8988T (cell line): ENCODE measurements at places on chromosomes 16 and 17.

GRCh38 chr16:5315914-5316313 lies 218.3 kb upstream of the EEF2KMT start:
- no peak for DNase-seq

DNA sequence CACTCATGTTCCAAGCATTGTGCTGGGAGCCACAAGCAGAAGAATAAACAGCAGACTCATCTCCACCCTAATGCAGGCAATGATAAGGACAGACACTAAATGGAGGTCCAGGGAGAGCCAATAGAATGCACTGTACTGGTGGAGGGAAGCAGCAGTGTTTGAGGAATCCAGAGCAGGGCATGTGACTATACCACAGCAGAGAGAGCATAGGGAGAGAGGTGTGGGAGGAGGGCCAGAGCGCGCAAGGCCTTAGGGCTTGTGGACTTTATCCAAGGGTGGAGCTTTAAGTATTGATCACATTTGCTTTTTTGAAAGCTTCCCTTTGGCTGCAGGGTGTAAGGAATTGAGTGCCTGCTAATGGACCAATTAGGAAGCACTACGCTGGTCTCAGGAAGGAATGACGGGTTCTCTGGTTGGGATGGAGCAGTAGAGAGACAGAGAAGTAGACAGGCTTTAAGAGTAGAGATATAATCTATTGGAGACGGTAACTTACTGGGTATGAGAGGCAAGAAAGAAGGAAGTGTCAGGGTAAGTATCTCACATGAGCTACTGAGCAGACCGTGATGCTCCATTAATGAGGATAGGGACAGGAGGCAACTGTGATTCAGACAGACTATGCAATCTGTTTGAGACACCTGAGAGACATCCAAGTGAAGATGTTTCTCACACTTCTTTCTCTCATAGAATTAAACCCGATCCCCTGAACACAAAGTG lies 82.2 kb downstream of the MYO1D start:
- no peak for DNase-seq

GRCh38 chr17:45322168-45322567 lies 5.3 kb upstream of the MAP3K14 start:
- no peak for DNase-seq

DNA sequence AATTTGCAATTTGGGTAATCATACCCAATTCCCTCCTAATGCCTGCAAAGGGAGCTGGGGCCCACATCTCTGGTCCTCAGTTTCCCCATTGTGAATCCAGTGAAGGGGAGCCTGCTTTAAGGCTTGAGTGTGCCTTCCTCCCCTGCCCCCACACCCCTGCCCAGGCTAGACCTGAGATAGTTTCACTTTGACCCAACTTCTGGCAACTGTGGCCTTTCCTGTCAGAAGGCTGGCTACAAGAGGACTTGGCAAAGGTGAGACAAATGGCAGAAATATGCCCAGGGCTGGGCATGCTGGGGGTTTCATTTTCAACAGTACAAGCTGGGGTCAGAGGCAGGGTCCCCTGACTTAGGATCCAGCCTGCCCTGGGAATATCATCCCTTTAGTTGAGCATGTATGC lies 10.0 kb downstream of the SOCS1 start:
- no peak for DNase-seq

- DNase-seq: no peak
Observed at GRCh38 chr17:44745301-44745700, 13.5 kb upstream of the ADAM11 start.

GRCh38 chr16:68636064-68636560 lies 9.0 kb upstream of the CDH3 start:
- DNase-seq: no peak

GRCh38 chr17:40561871-40562611 lies 3.2 kb downstream of the CCR7 start:
- DNase-seq: no peak

DNA sequence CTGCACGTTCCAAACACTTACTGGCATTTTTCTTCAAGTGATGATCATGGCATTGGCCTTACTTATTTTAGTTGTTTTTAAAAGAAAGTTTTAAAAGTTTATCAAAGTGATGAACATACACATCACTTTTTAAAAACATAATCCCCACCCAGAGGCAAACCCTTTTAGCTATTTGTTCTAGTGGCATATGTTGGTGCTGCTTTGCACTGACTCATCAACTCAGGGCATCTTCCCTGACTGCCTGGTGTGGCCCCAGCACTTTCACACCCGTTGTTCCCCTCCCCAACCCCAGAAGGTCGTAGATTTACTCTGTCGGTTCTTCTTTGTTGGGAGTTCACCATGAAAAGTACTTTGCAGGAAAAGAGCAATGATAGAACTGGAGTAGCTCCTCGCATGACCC lies 161.3 kb downstream of the RPTOR start:
- no peak for DNase-seq

DNA sequence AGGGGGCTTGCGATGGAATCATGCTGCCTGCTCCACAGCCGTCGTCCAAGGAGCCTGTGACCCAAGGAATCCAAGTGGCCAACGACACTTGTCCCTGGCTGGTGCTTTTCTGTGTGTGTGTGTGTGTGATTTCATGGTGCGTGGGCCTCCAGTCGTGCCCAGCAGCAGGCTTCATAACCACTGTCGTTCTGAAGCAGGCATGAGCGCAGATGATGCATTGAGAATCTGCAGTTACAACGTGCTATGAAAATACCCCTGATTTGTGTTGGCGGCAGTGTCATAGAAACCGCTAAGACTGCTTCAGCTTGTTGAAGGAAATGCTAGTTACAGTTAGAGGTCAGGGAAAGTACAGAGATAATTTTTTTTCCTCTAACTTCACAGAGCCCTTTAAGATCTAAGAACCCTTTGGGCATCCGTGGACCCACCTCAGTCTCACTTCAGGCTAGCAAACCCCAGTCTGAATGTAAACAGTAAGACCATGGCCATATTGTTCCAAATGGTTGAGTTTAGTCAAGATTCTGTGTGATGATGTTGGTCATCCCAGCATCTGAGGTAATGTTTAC lies 15.6 kb downstream of the C16orf90 start:
- DNase-seq: no peak

DNA sequence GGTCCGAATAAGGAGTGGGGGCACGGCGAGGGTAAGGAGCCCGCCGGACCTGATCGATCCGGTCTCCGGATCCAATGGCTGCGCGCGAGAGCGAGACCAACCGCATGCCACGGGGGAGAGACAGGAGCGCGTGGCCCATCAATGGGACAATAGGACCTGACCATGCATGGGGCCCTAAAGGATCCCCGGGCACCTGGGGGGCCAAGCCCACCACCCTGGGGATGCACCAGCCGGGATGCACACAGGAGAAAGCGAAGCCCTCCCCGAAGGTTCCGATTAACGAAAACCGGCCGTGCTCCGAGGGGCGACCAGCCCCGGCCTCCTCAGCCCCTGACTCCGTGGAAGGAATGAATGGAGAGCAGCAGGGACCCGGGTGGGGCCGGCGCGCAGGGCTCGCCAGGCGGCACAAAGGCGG lies 525 bp downstream of the JPT1 start:
- DNase-seq: no peak

DNA sequence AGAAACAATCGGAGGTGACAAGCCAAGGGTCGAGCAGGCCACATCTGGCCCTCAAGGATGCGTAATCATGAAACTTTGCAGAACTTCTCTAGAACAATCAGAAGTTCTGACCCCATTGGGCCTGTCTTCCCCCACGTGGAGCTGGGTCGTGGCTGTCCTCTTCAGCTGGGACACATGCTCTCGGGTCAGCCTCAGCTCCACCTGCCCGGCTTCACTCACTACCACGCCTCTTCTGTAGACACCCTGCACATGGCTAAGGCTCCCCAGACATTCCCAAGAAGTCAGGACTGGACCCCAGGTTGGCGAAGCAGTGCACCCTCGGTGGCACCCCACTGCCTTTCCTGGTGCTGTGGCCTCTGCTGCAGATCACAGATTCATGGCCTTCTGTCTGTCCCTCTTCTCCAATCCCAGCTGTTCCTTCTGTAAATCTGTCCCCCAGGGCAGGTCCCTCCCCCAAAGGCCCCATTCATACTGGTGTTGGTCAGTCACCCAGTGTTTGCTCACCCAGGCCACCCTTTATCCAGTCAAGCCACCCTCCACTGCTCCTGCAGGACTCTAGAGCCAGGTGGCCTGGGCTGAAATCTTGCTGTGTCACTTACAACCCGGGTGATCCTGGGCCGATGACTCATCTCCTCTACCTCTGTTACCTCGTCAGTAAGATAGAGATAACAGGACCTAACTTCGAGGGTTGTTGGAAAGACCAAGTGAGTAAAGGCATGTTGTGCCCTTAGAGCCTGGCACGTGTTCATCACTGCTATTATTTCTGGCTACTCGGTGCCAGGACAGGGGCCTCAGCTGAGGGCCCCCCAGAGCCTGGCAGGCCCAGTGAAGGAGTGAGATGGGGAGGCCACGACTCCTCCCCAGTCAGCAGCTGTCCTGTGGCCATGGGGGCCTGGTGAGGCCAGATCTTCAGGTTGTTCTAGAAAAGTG lies 1.4 kb upstream of the SLC5A11 start:
- no peak for DNase-seq

- DNase-seq: no peak
Observed at GRCh38 chr17:74836191-74836590, 23.5 kb downstream of the GRIN2C start.

GRCh38 chr16:79607587-79607986 lies 7.0 kb upstream of the MAF start:
- no peak for DNase-seq

DNA sequence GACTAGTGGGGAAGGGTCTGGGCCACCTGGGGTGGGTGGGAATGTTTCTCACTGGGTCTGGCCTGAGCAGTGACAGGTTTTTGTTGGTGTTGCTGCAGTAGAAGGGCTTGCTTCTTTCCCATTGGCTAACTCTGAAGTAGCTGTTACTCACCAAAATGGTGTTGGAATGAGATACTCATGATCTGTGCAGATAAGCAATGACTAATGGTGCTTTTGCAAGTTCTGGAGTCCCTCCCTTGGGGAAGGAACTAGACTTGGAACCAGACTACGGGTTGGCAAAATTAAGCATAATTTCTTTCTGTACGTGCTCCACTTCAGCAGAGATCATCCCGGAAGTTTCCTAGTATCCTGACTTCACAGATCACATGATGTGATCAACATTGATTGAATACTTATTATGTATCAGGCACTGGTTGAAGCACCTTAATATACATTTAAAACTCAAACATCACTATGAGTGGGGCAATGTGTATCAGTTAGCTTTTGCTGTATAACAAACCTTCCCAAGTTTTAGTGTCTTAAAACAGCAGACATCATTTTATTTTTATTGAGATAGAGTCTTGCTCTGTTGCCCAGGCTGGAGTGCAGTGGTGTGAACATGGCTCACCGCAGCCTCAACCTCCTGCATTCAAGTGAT lies 30.1 kb downstream of the CHP2 start:
- no peak for DNase-seq

DNA sequence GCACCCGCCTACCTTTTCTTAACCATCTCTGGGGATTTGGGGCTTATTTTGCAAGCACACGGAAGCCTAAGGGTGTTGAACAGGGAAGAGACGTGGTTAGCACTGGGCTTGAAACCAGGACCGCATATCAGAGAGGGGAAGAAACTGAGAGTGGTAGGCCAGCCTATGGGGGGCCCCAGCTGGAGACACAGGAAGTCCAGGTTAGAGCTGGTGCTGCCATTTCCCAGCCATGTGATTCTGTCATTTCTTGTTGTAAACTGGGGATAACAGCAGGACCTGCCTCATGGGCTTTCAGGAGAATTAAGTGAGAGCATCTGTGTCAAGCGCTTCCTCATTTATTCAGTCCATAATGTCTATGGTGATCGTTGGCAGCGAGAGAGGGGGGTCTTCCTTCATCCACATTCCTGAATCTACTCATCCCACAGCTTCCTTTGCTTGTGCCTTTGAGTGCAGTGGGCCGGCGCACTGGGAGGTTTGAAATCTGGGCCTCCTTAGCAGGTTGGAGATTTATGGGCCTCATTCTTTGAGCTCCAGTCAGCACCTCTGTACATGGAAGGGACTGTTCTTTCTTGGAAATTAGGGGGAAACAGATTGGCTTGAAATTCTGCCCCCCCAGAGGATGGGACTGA lies 20.1 kb downstream of the NKD1 start:
- no peak for DNase-seq

DNA sequence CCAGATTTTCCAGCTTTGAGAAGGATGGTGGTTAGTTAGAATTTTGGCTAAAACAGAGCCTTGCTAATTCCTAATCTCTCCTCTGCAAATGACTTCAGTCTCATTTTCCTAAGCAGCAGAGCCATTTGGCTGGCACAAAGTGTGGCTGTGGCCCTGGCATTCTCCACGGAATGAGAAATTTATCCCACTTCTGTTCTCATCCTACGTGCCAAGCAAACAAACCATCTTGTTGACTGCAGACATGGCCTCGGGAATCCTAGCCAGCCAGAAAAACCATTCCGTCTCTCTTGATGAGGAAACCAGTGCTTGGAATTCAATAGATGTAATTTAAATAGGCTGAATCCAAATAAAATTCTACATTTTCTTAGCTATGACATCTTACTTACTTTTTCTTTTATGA lies 34.1 kb upstream of the ELAC2 start:
- no peak for DNase-seq

DNA sequence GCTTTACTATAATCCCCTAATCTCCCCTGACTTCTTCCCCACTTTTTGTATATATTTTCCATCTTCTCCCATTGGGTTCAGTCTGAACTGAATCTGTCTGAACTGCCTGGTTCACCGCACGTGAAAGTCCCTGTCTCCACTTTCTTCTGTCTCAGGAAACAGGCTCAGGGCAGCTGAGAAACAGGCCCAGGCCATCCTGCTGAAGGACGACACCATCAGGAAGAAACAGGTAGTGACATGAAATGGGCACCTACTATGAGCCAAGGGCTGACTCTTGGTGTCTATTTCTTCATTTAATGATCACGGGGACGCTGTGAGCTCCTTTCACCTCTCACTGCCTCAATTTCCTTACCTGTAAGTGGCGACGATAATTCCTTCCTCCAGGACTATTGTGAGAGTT lies 90.5 kb upstream of the HSBP1 start:
- DNase-seq: no peak

- DNase-seq: no peak
Observed at GRCh38 chr17:49024523-49024922, 27.3 kb downstream of the IGF2BP1 start.

GRCh38 chr16:4987580-4988374 lies 29.6 kb downstream of the SEC14L5 start:
- DNase-seq: no peak

GRCh38 chr17:72839131-72839725 lies 253.3 kb downstream of the SLC39A11 start:
- no peak for DNase-seq

DNA sequence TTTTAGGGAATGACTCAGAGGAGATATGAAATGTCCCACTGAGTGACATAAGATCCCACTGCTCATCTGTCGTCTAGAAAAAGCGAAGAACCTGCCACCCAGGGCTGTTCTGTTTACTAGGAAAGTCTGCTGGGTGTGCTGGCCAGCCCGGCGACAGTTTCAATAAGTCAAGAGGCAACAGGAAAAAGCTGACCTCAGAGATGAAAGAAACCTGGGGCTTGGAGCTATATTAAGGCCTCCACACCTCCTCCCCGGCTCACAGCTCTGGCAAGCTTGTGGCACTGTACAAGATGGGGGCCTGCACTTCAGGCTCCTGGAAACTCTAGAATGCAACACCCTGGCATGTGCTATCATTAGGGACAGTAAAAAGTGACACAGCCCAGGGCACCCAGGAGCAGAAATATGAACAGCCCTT lies 10.6 kb downstream of the ZFHX3 start:
- DNase-seq: no peak

- DNase-seq: no peak
Observed at GRCh38 chr17:72567774-72568173, 447.0 kb downstream of the SOX9 start.
